ENCODE measurements at places on chromosomes 13 and 19. TPM values are rescaled to one million over a fixed set of nuclear protein-coding genes. Genes with fewer than 3 reads are reported as not detected.

DNA sequence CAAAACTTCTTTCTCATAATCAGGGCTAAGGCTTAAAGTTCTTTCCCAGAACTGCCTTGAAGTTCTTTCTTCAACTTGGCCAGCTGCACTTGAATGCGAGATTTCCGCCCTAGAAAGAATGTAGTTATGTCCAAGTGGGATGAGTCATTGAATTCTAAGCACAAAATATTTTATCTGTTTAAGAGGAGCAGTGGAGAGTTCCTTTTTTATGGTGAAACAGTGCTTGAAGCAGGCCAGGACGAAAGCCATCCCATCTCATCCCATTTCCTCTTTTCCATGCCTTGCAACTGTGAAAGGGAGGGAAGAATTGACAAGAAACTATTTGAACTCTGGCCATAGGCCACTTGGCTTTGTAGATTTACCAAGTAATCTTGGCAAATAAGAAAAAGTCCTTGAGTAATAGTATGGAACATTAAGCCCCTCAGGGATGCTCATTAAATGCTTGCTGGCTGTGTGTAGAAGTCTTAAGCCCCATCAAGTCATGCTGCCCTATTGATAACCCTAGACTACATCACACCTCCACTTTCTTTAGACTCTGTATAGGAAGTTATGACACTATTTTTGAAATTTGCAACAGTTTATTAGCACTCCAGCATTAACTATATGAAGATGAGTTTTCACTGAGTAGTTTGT lies 174.5 kb downstream of the KCTD12 start:
- H3K27me3 ChIP-seq = no peaks in the 10 kb centered on the region
- peak overlapping the region; percentile 58 for H3K27ac ChIP-seq
- peaks cover 23% of the 10 kb centered on the region for H3K4me1 ChIP-seq
- H3K4me3 ChIP-seq = no peak overlapping the region

GRCh38 chr13:21884299-21884909 lies 213.5 kb downstream of the FGF9 start:
- H3K4me1 ChIP-seq = no peaks in the 10 kb centered on the region
- no peak overlapping the region for H3K4me3 ChIP-seq
- DNase-seq = peak; percentile 79
- no peak overlapping the region for H3K27ac ChIP-seq
- no peaks in the 10 kb centered on the region for H3K36me3 ChIP-seq

- DNase-seq = no peak
- no peaks in the 10 kb centered on the region for H3K27me3 ChIP-seq
- no peaks in the 10 kb centered on the region for H3K36me3 ChIP-seq
- no peak overlapping the region for H3K27ac ChIP-seq
- H3K4me1 ChIP-seq = no peaks in the 10 kb centered on the region
- H3K4me3 ChIP-seq = no peak overlapping the region
These were observed 12.5 kb upstream of the MYCBP2 start for GRCh38 chr13:77339408-77339807.

DNA sequence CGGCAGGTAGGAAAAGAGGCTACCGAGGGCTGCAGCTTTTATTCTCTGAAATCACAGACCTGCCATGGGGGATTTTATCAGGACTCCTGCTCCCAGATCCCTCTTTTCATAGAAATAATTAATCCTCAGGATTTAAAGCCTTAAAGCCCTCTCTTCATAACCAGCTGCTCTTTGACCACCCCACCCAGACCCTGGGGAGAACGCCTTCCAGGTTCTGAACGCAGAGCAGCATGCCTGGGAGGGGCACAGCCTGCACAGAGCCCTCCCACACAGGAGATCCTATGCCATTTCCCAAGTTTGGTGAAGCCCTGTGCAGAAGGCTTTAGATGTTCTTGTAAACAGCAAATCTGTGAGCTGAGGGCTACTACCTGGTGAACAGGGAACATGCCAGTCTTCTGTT lies 91.1 kb downstream of the STOML3 start:
- H3K36me3 ChIP-seq = no peaks in the 10 kb centered on the region
- no peak for DNase-seq
- H3K4me3 ChIP-seq = no peak overlapping the region
- H3K27me3 ChIP-seq = no peaks in the 10 kb centered on the region
- no peak overlapping the region for H3K27ac ChIP-seq

DNA sequence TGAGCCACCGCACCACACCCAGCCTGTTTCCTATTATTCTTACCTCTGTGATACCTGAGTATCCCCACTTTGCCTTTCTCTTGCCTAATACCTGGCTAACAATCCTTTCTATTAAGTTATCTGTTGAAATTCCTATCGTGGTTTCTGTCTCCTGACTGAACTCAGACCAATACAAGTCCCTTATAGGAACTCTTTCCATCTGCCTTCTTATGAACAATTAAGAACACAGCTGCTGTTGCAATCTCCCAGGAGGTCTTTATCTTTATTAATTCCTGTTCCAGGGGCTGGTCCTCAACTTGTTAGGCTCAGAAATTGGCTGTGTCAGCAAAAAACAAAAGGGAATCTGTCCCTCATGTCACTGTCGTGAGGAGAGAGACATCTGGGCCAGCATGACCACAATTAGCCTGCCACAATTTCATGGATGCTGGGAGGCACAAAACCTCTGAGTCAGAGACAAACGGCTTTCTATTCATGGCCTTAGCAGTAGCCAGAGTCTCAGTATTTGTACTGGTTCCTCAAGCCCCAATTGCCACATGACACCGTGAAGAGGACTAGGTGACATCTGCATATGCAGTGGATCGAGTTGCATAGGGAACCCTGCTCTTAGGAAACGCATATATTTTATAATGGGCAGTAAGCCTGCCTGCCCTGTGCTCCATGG lies 58.2 kb downstream of the NUFIP1 start:
- no peak overlapping the region for H3K4me3 ChIP-seq
- H3K27me3 ChIP-seq = no peaks in the 10 kb centered on the region
- no peak for DNase-seq

- H3K4me3 ChIP-seq = no peak overlapping the region
- no peaks in the 10 kb centered on the region for H3K27me3 ChIP-seq
- no peak overlapping the region for H3K27ac ChIP-seq
- no peaks in the 10 kb centered on the region for H3K4me1 ChIP-seq
- peaks cover 90% of the 10 kb centered on the region for H3K36me3 ChIP-seq
These were observed 14.7 kb upstream of the DHDH start for GRCh38 chr19:48918801-48919247.

DNA sequence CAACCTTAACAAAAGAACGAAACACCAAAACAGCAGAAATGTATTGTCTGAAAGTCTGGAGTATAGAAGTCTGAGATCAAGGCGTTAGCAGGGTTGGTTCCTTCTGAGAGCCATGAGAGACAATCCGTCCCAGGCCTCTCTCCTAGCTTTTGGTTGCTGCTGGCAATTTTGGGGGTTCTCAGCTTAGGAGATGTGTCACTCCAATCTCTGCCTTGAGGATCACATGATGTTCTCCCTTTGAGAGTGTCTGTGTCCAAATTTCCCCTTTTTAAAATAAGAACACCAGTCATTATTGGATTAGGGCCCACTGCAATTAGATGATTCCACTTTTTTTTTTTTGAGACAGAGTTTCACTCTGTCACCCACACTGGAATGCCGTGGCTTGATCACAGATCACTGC lies 10.1 kb downstream of the KCNN1 start:
- no peak for DNase-seq
- H3K4me3 ChIP-seq = no peak overlapping the region
- H3K27me3 ChIP-seq = no peaks in the 10 kb centered on the region

- H3K27me3 ChIP-seq = no peaks in the 10 kb centered on the region
- H3K27ac ChIP-seq = no peak overlapping the region
- H3K4me1 ChIP-seq = no peaks in the 10 kb centered on the region
- peaks cover 26% of the 10 kb centered on the region for H3K36me3 ChIP-seq
- no peak for DNase-seq
These were observed 21.4 kb downstream of the ZNF44 start for GRCh38 chr19:12272980-12273901.

DNA sequence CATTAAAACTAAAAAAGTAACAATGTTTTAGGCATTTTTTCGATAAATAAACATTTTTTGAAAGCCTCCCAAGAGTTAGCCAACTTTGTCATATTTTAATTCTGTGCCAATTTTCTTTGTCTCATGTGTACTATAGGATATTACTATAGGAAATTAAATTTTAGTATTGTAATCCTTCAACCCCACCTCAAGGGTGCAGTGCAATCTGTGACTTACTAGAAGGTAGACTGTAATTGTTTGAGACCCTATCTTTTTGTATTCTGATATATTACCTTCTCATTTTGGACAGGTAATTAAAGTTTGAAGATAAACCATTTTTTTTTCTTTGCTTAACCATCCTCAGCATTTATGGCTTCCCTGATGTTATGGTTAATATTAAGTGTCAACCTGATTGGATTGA lies 457.8 kb downstream of the PCDH20 start:
- no peak overlapping the region for H3K4me3 ChIP-seq
- no peak overlapping the region for H3K27ac ChIP-seq
- no peaks in the 10 kb centered on the region for H3K27me3 ChIP-seq
- no peaks in the 10 kb centered on the region for H3K36me3 ChIP-seq
- H3K4me1 ChIP-seq = no peaks in the 10 kb centered on the region

DNA sequence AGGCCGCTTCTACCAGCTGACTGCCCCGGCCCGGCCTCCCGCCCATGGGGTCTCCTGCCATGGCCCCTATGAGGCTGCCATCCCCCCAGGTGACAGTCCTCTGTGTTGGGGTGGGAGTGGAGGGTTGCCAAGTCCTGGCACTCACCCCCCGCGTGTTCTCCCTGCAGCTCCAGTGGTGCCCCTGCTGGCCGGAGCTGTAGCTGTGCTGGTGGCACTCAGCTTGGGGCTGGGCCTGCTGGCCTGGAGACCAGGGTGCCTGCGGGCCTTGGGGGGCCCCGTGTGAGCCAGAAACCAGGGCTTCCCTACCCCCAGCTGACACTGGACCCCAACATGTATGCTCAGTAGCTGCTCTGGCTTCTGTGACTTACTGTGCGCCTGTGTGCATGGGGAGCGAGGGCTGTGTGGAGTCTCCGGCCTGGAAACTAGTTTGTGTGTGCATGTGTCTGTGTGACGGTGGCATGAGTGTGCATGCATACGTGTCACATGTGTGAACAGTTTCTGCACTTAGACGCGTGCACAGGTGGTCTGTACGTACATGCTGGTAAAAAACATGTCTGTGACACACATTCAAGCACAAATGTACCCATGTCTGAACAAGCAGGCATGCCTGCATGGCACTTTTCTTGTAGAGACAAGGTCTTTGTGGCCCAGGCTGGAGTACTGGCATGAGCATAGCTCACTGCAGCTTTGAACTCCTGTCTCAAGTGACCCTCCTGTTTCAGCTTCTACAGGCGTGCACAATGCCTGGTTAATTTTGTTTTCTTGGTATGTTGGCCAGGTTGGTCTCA lies 4.9 kb downstream of the ACP4 start:
- H3K27me3 ChIP-seq = no peaks in the 10 kb centered on the region
- no peak overlapping the region for H3K27ac ChIP-seq
- H3K4me3 ChIP-seq = no peak overlapping the region
- no peak for DNase-seq
- peaks cover 31% of the 10 kb centered on the region for H3K36me3 ChIP-seq

DNA sequence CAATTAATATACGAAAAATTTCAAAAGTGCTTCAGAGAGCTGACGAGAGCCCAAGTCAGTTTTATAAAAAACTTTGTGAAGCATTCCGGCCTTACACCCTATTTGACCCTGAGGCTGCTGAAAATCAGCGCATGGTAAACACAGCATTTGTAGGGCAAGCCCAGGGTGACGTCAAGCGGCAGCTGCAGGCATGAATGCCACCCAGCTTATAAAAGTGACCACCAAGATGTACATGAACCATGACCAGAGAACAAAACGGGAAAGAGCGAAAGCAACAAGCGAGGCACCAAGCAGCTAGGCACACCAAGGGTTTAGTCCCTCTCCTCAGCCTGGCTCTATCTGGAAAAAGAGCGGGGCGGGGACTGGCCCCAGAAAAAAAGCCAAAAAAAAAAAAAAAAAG lies 6.0 kb downstream of the SIGLEC11 start:
- H3K4me1 ChIP-seq = peaks cover 25% of the 10 kb centered on the region
- peaks cover 35% of the 10 kb centered on the region for H3K27me3 ChIP-seq
- DNase-seq = no peak
- no peak overlapping the region for H3K27ac ChIP-seq
- H3K4me3 ChIP-seq = no peak overlapping the region

- H3K27me3 ChIP-seq = no peaks in the 10 kb centered on the region
- no peak within 1 kb of the TSS for H3K27ac ChIP-seq
- peak within 1 kb of the TSS; percentile 63 for H3K4me3 ChIP-seq
- H3K36me3 ChIP-seq = no peaks in the 10 kb centered on the region
- DNase-seq = no peak
- H3K4me1 ChIP-seq = peaks cover 23% of the 10 kb centered on the region
These were observed at the start of gene RHPN2 for GRCh38 chr19:33064792-33065550. Gene RHPN2, minus strand, starts transcription at chr19:33064888. Its CDS starts 36 bp downstream, at chr19:33064852.

DNA sequence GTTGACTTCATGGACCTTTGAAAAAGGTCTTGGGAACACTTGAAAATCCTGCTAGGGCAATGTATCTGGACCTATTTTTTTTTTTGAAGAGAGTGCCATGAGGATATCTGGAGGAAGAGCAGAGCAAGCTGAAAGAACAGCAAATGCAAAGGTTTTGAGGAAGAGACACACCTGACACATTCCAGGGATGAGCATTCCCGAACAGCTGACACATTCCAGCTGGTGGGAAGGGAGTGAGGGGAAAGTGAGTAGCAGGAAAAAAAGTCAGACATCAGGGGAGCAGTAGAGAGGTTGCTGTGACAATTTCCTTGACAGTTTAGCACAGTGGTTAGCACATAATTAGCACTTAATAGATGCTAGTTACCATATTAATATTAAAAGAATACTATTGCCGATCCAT lies 14.7 kb downstream of the DGKH start:
- no peak for DNase-seq
- H3K27ac ChIP-seq = no peak overlapping the region
- no peaks in the 10 kb centered on the region for H3K4me1 ChIP-seq
- no peaks in the 10 kb centered on the region for H3K36me3 ChIP-seq
- no peaks in the 10 kb centered on the region for H3K27me3 ChIP-seq

DNA sequence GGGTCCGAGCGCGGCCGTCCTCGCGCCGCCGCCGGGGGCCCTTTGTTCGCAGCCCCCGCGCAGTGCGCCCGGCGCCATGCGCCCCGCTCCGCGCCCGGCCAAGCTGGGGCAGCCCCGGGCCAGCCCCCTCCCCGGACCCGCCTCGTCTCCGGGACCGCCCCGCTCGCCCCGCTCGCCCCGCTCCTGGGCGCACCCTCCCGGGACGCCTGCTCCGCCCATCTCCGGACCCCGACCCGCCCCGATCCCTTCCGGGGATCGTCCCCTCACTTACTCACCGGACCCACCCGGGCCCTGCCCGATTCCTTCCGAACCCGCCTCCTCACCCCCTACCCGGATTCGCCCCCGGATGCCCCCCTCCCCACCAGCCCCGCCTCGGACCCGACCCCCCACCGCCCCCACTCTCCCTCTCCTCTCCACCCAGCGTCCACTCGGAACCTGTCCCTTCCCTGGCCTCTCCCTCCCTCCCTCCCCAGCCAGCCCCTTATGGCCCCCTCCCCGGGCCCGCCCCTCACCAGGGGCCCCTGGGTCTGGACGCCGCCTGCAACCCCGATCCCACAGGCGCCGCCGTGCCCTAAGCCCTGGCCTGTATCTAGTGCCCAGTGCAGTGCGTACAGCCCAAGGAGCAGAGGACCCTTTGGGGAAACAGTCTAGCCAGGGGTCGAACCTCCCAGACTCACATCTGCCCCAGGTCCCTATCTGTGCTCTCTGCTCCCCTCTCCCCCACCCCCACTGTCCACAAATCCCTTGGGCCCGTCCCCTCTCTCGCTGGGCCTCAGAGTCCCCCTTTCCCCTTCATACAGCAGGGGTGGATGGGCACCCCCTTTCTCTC lies at the start of gene CPAMD8:
Gene CPAMD8 (minus strand): TSS at position 105 of the 829 bp plus-strand sequence. CDS start 168 bp downstream, outside the sequence.
- H3K36me3 ChIP-seq = no peaks in the 10 kb centered on the region
- H3K27me3 ChIP-seq = peaks cover 22% of the 10 kb centered on the region
- peaks cover 12% of the 10 kb centered on the region for H3K4me1 ChIP-seq
- peak within 1 kb of the TSS; percentile 34 for H3K4me3 ChIP-seq

Gene MTUS2
- 46.2 TPM for total RNA-seq

Gene ADGRE3
- total RNA-seq = not detected

Gene GFY
- total RNA-seq = not detected

Gene FGF9
- 1.9 TPM for total RNA-seq

Gene SBSN
- total RNA-seq = not detected

Data from esophagus muscularis mucosa (tissue), 4 donors.